Activated T-cell treated with anti-CD3 and anti-CD28 coated beads for 1 hour (primary cell): ENCODE measurements at places on chromosomes 6 and 20.

DNA sequence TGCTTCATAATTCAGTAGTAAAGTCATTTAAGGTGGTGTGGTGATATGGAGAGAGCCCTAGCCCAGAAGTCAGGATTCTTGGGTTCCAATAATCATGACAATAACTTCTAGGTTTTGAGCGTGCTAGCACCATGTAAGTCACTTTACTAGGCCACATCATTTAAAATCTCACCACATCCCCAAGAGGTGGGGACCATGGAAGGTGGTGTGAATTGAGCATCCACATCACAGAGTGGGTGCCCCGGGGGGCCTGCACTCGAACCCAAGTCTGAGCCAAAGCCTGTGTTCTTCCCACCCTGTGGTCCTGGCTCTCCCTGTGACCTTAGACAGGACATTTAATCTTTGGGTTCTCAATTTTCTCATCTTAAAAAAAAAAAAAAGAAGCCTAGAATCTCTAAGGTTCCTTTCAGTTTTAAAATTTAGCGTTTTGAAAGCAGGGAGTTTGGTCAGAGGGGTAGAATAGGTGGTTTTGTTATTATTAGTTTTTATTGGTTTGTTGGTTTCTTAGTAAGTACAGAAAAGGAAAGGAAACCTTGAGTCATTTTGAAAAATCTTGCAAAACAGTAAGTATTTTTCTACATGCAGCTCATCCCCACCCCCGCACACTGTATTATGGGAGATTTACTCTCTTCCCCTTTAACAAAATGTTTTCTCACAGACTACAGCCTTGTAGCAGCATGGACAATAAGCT, 26.4 kb downstream of the ARMC2 start:
- peak; percentile 6 for DNase-seq

- DNase-seq = no peak
These were observed 254.4 kb downstream of the KCNQ5 start for GRCh38 chr6:72876256-72876655.

- no peak for DNase-seq
These were observed 296.9 kb downstream of the OGFRL1 start for GRCh38 chr6:71585472-71585871.

GRCh38 chr20:35503281-35503680, 26.2 kb downstream of the C20orf173 start:
- DNase-seq = no peak

DNA sequence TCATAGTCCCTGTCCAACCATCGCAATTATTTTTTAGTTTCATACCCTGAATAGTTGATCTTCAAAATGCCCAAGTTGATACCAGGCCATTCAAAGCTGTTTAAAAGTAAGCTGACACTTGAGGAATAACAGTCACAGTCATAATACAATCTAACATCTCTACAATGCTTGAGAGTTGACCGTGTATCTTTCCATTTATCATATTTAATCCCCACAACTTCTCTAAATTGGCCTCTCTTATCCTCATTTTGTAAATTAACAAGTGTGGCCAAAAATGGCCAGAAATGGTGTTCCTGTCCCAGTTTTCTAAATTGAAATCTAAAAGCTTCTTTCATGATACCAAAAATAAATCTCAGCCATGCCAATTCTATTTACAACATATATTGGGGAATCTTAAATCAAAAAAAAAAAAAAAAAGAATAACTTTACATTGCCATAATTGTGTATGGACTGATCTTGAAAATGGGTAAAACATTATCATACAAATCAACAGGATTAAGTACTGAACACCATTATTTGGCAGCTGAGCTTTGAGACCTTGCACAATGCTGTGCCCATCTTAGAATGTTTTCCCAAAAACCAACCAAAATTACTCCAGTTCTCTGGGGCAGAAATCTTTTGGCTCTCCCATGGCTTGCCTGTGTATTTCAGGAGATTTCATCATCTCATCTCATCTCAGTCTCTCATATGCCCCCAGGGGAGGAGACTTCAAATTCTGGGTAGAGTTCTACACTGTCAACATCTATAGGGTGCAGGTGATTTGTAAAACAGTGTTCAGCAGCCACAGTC, 448.7 kb upstream of the JARID2 start:
- DNase-seq = no peak

DNA sequence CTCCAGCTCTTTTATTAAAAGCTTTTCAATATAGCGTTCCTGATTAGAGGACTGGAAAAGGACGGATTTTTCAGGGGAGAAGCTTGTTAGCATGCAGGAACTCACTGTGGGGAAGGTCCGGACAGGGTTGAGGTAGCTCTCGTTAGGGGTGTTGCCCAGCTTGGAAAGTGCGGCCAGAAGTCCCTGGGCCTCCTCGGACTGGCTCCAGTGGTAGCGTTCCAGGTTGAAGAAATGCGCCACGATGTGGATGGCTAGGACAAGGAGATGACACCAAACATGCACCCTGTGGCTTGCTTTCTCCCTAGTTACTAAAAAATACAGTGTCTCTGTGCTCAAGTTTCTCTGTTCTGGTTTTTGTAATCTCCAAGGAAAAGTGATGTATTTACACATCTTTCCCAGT, 12.5 kb downstream of the NOX3 start:
- no peak for DNase-seq

DNA sequence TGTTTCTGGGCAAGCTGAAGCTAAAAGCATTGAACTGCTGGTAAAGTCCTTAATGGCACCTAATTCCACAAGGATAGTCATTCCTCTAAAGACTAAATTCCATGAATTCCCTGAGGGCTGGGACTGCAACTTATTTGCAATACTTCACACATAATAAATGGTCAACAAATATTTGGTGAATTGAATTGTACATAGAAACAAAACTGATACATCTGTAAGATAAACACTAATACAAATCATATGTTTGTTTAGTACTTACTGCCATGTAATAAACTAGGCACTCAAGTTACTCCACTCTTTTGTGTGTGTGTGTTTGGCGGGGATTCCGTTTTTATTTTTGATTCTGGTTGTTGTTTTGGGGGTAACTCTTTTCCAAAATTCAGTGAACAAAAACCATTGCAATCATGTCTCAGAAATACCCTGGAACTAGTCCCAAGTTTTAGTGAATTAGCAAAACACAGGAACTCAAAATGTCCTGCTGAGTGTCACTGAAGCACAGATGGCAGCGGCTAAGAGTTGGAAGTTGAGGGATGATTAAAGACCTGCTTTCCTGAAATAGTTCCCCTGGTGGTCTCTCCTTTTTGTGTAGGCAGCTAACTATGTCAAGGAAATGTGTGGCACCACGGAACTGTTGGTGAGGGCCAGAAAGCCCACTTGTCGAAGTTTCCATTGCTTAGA, 74.8 kb upstream of the SNRPB2 start:
- DNase-seq = no peak

DNA sequence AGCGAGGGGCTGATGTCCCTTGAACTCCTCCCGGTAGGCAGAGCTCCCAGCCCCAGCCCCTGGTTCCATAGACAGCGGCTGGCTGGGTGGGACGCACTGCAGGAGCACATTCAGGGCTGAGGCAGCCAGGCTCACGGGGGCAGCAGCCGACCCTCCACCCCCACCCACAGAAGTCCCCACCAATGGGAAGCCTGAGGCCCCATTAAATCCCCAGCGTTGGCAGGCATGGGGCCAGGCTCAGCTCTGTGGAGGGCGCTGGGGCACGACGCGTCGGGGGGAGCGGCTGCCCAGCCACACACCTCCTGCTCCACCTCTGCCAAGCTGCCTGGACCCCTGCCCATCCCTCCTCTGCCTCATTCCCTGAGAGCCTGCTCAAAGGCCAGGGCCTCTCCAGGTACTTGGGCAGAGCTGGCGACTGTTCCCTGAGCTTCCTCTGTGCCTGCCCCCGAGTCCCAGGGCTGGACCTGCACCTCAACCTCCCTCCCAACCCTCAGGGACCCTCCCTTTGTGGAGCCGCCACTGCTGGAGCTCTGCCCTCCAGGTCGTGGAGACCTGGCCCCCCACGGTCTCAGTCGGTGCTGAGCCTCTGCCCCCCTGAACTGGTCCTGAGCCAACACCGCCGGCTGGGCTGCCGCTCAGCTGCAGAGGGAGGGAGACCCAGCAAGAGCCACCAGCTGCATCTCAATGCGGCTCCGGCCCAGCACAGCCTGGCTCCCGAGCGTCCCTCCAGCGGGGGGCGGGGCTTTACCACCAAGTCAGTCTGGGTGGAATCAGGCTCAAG, 9.1 kb downstream of the CHRNA4 start:
- no peak for DNase-seq

- no peak for DNase-seq
These were observed 152.3 kb downstream of the CDC5L start for GRCh38 chr6:44539701-44540355.

DNA sequence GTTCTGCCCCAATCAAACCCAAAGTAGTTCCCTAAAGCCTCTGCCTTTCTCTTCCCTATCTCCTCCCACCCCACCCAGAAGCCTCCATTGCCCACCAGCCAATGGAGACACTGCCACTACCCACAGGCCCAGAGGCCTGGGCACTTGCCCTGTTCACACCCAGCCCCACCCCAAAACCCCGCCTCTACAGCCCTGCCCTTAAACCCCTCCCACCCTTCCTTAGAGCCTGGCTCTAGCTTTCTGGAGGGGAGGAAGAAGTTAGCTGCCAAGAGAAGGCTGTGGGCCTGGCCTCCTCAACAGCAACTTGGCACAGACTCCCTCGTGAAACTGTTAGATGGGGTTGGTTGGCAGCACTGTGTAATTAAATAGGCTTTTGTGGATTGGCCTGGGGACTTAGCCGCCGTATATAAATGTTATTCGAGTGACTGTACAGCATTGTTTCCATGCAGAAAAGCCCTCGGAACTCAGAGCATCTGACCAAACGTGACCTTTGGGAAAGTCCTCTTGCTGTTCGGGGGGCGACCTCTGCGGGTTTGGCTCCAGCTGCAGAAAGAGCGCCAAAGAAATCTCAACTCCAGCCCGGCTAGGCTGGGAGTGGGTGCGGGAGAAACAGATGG, 31.4 kb downstream of the COL11A2 start:
- no peak for DNase-seq

GRCh38 chr6:170279426-170279825, 11.5 kb downstream of the DLL1 start:
- no peak for DNase-seq

GRCh38 chr6:112289038-112289566, 34.7 kb upstream of the LAMA4 start:
- DNase-seq = no peak

- no peak for DNase-seq
These were observed 468 bp upstream of the CMTR1 start for GRCh38 chr6:37432590-37432915.

GRCh38 chr6:43522547-43523261, 5.8 kb downstream of the POLR1C start:
- DNase-seq = no peak

DNA sequence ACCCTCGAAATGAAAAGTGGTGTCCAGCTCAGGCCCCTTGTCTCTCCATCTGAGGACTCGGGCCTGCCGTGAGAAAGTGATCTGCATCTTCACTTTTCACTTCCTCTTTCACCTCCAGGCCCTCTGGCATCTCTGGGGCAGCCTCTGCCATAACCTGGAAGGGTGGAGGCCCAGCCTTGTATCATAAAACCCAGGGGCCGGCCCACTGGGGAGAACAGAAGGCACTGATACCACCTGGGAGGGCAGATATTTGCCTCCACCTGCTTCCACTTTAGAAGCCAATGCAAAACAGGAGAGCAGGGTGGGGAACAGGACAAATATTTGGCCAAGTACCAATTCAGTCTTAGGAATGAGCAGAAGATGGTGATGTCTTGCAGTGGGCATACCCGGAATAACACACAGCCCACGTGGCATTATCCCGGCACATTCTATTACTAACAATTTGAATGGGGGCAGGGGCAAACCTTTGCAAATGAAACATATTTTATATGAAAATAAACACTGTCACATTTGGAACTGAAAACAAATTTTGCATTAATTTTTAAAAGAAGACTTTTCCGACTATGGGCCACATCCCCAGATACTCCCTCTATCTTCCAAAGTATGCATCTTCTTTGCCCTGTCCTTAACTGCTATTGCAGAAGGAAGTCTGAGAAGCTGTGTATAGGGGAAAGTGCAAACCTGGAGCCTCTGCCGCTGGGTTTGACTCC, 69.2 kb upstream of the TBC1D7 start:
- no peak for DNase-seq

DNA sequence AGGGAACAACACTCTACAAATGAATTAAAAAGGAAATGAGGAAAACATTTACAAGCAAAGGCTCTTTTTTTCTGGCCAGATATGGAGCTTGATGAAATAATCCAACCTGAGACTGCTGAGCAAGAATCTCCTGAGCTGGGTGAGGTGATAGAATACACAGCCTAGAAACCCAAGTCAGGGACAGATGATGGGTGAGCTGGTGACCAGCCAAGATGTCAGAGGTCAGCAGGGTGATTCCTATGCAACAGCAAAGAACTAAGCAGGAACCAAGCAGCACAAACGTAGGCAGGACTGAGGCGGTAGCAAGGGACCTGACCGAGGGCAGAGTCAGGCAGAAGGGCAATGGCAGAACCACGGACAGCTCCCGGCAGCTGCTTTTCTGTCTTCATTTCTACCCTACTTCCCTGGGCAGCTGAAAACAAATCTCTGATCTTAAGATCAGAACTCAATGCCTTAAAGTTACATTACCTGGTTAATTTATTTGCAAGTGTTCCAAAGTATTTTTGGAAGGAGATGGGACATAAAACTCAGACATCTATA, 75.1 kb downstream of the CDC40 start:
- DNase-seq = no peak

DNA sequence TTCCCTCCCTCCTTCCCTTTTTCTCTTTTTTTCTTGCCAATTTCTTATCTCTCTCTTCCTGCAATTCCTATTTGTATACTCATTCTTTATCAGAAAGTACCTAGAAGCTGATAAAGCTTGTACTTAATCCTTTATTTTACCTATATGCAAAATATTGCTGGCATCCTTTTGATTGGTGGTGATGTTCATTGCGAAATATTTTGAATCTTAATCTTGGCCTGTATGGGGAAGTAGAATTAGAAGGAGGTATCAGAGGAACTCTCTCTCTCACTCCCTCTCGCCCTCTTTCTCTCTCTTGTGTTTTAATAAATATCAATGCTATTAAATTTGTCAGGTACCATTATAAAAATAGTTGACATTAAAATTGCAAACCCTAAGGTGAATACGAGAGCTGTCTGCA, 52.8 kb downstream of the UST start:
- no peak for DNase-seq

- DNase-seq = no peak
These were observed 150.9 kb downstream of the DST start for GRCh38 chr6:56491606-56492328.

DNA sequence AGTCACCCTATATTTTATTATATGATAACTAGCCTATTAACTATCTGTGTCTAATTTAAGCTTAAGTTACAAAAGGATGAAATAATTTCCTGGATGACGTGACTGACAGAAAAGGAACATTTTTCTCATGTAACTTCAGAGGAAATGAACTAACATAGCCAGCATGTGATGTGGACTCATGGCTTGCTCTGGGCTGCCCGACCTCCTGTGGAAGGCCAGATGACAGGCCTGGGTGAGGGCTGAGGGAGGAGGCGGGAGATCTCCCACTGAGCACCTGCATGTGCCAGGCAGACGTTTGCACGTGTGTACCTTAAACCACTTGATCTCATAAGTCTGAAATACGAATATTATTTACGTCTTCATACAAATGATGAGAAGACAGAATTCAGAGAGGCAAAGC, 321.1 kb downstream of the SYNE1 start:
- no peak for DNase-seq

- DNase-seq = no peak
These were observed 52.2 kb downstream of the KDM1B start for GRCh38 chr6:18207438-18207837.

GRCh38 chr20:63915471-63915870, 20.5 kb downstream of the DNAJC5 start:
- DNase-seq = no peak
